ENCODE measurements at places on chromosomes 1 and 21.

- no peak for DNase-seq
Measured at GRCh38 chr21:27047658-27048314, 80.9 kb upstream of the ADAMTS5 start.

DNA sequence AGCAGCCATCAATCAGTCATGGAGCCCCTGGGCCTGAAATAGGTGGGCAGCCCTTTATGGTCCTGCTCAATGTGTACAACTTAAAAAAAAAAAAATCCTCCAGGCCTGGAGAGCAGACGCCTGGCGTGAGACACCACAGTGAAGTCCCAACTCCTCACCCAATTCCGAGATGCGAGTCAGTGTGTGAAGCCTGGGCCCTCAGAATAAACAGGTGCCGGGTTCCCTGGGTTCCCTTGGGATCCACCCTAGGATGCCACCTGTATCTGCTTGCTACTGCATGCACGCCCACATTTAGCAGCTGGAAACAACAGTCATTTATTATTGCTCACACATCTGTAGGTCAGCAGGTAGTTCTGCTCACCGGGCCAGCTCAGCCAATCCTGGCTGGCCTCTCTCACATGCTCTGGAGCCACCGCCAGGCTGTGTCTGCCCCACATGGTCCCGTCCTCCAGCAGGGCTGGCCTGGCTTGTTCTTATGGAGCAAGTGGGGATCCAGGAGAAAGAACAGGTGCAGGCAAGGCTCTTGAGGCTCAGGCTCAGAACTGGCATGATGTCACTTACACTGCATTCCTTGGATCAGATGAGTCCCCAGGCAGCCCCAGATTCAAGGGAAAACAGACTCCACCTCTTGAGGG is 172.7 kb downstream of the NPHP4 start:
- no peak for DNase-seq

- no peak for DNase-seq
Measured at GRCh38 chr1:11330411-11330810, 57.4 kb downstream of the UBIAD1 start.

- DNase-seq, result no peak
Measured at GRCh38 chr1:40824591-40825434, 37.4 kb downstream of the CITED4 start.

DNA sequence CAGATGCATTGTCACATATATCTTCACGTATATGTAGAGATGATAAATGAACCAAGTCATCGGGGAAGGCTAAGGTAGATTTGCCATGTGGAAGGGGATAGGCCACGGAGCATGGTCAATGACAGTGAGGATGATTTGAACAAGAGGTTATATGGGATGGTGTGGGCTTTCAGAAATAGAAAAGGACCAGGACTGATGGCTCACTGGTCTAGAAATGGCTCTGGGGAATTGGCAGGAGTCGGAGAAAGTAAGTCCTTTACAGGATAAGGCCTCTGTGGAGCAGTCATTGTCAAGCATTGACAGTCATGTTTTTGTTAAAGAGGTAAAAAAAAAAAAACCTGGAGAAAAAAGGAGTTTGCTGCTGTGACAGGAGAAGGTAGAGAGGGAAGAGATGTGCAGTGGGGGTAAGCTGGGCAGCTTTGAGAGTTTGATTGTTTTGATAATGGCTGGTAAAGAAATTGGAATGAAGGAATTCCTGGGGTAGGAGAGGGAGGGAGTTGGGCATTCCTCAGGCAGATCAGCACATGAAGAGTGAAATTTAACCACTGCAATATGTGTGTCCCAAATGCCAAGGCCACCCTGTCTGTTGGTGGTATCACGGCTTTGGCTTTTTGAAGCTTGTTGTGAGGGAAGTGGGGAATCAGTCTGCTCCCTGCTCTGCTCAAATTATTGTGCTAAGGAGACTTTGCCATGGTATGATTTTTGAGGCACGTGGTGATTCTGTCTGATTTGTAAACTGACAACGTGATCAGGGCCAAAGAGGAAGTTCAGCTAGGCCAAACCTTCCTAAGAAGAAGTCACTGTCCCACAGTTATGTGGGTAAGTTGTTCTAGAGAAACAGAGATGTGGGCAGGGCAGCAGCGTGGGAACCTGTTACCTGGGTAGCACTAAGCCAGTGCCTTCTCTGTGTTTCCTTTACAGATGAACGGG is 26.0 kb downstream of the MACF1 start:
- no peak for DNase-seq

GRCh38 chr1:205600085-205600484 is 31.7 kb downstream of the ELK4 start:
- DNase-seq, result no peak

Measured in WERI-Rb-1 (cell line).